ENCODE measurements at places on chromosomes 11 and 22. TPM values are rescaled to one million over a fixed set of nuclear protein-coding genes. Genes with fewer than 3 reads are reported as not detected.

NXPE4 gene
- total RNA-seq, result not detected

KDELR3 gene
- 11.8 TPM for total RNA-seq

TRIM6 gene
- total RNA-seq, result 3.6 TPM

PHF21B gene
- 3.9 TPM for total RNA-seq

RTN4RL2 gene
- total RNA-seq, result 11.3 TPM

BIRC3 gene
- 0.27 TPM for total RNA-seq

RGL4 gene
- total RNA-seq, result not detected

TRIM49 gene
- total RNA-seq, result not detected

SYT8 gene
- not detected for total RNA-seq

MIOX gene
- 0.13 TPM for total RNA-seq

FGF3 gene
- not detected for total RNA-seq
